ENCODE measurements at places on chromosomes 5 and 9.

- DNase-seq: peak; percentile 54
These were observed 4.0 kb downstream of the ETF1 start for GRCh38 chr5:138538943-138539627.

DNA sequence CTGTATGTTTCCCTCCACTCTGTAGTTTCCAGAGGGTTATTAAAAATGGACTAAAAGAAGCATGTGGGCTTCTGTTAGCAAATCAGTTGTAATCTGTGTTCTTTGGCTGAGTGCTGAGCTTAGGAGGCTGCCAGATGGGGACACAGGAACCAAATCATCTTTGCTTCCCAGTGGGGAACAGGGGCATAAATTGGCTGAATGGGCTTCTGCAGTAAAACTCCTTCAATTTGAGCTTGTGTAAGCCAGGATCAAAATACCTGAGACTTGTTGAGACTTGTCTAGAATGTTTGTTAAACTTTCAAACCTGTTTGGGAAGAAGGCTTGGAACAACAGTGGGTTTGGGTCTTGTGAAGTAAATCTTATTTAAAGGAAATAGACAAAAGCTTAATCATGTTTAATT lies 32.2 kb upstream of the TNFAIP8 start:
- peak; percentile 45 for DNase-seq

DNA sequence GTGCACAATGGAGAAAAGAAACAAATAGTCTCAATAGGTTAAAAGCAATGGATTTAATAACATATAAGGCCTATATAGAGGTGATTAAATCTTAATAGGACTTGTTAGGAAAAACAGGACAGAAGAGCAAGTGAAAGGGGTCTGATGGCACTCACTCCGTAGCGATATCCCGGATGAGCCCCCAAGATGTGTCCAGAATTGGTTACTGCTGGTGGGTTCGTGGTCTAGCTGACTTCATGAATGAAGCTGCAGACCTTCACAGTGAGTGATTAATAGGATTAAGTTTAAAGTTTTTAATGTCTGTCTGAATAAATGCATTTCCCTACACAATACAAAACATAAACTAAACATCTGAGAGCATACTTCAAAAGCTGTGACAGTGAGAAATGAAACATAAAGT lies 110.4 kb upstream of the FAM174A start:
- DNase-seq: no peak

- no peak for DNase-seq
These were observed 486.8 kb downstream of the PSAT1 start for GRCh38 chr9:78783743-78784142.

GRCh38 chr5:139652788-139653241 lies 4.7 kb downstream of the CXXC5 start:
- no peak for DNase-seq

- peak; percentile 49 for DNase-seq
These were observed 16.7 kb upstream of the SLC25A51 start for GRCh38 chr9:37920471-37921167.

DNA sequence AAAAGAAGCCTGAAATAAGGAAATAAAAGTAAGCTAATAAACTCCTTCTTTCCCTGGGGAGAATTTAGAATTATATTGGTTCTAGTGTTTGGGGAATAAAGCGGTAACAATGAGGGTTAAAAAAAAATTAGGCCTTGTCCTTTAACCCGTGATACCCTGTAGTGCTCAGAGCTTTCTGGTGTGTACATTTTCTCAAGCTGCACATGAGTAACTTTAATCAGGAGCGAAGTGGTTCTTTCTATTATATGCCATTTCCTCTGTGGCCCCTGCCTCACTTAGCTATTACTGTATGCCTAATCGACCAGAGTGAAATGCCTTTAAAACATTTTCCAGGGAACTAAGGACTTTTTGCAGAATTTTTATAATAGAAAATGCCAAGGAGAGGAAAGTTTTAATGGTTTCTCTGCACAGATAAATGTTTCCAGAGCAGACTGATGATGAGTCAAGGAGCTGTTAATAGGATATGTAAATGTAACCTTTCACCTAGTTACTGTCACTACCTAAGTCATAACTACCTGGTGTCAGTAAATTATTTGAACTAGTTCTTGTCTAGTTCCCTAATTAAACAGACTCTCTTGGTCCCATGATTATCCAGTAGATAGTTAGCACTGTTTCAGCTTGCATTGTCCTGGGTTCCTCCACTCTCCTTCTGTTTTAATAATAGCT lies 7.6 kb downstream of the PAM start:
- no peak for DNase-seq

DNA sequence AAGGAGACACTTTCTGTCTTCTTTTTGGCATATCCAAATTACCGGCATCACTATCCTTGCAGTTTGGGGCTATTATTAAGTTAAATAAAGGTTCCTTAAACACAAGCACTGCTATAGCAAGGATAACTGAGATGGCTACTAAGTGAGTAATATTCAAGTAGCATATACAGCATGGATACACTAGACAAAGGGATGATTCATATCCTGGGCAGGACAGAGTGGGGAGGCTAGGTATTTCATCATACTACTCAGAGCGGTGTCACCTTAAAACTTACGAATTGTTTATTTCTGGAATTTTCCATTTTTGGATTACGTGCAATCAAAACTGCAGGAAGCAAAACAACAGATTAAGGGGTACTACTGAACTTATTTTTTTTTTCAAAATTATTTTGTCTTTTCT lies 54.1 kb downstream of the FER start:
- no peak for DNase-seq

- no peak for DNase-seq
These were observed 270.0 kb downstream of the ADAMTSL1 start for GRCh38 chr9:18743971-18744370.

DNA sequence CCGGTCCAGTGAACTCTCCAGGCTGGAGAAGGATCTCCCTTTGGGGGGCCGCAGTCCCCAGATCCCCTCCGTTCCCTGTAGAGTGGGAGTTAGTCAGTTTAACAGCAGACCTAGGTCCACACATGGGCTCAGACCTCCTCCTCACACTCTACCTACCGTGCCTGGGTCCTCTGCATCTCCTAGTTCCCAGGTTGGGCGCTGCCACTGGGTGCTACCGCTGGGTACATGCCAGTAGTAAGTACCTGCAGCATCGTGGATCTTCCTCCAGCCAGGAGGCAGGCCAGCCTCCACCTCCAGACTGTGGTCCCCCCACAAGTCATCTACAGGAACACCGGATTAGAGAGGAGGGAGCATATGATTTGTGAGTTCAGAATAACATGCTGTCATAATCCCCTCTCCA lies 802 bp downstream of the APBB3 start:
- no peak for DNase-seq

GRCh38 chr5:140262839-140263238 lies 40.1 kb downstream of the PFDN1 start:
- no peak for DNase-seq

DNA sequence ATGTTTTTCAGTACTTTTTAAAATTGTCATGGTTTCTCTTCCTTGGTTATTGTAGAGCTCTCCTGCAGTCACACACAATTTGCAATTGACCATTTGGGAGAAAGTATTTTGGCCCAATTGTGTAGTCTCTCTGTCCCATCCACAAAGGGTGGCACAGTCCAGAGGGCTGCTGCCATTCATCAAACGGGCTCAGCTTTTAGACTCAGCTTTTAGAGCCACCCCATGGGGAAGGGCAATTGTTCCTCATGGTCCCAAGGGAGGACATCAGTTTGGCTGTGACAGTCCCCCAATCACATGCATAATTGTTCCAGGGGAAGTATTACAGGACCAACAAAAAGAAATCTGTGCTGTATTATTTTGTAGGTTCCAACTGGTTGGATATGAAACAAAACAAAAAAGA lies 207.6 kb downstream of the ZNF462 start:
- DNase-seq: no peak

GRCh38 chr5:180109920-180110319 lies 38.4 kb upstream of the RNF130 start:
- DNase-seq: no peak

DNA sequence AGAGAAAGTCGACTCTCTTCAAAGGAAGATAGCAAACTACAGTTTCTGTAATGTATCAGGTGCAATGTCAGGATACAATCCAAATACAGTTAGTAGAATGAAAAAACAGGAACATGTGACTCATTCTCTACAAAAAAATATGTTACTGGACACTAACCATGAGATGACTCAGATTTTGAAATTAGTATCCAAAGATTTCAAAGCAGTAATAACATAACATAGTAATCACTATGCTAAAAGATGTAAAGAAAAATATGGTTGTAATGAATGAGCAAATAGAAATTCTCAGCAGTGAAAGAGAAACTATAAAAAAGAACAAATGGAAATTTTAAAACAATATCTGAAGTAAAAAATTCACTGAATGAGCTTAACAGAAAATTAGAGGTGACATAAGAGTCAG lies 42.3 kb downstream of the SHOC1 start:
- no peak for DNase-seq

DNA sequence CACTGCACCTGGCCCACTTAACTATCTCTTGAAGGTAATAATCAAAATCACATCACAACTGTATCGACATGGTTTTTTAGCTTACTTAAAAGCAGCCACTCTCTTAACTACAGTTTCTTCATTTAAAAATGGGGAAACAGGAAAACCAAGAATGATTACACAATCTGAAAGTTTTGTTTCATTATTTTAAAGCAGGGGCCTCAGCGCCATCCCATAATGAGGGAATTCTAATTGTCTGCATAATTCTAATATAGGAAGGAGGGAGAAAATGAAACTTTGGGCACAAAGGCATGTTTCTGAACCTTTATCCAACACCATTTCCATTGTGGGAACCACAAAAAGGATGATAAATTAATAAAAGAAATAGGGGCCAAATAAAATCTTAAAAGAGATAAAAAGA lies 7.6 kb downstream of the HACD4 start:
- DNase-seq: no peak

GRCh38 chr5:131679911-131680310 lies 44.9 kb upstream of the RAPGEF6 start:
- peak; percentile 11 for DNase-seq

DNA sequence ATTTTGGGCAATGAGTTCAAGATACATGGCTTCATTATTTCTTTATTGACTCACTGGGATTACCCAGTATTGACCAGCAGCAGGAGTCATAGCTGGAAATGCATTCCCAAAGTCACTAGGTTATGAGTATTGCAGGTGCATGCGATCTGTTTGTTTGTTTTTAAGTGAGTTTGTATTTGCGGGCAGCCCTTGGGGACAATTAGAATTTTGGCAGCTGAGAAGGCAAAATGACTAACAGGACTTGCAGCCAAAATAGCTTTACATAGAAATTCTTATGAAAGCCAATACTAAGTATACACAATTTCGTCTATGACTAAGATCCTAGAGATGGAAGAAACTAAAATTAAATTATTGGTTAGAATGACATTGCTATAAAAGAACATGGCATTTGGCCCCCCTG lies 18.1 kb upstream of the RGMB start:
- no peak for DNase-seq

DNA sequence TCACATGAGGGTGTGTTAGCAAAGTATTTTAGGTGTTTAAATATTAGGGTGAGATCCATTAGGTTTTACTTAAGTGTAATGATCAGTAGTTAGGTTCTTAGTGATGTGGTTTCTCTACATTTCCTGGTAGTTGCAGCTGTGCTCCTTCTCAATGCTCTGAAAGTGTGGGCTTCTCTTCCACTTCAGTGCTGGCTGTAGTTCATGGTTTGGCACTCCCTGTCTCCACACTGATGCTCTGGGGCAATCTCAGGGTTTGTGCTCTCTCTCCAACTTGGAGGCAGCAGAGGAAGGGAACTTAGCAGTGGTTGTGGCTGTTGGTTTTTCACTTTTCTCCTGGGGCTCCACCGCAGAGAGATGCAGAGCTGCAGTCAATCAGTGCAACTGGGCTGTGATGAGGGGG lies 507.5 kb downstream of the TMEM232 start:
- DNase-seq: no peak

DNA sequence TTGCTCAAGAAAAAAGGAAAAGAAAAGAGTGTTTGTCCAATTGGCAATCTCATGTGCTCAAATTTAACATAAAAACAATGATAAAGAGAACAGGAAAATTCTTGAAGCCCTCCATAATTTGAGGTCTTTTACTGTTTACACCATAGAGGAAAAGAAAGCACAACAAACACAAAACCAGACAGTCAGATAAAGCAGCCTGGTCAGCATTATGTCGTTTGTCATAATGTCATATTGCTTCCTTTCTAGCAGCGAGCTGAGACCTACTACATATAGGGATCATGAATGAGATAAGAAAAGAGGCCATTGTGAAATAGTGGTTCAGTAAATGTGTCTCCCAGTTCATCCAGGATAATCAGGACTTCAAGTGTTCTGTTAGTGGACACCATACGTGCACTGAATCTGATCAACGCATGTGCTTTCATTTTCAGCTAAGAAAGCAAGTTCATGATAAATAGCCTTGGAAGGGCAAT lies 64.7 kb upstream of the SELENOP start:
- peak; percentile 20 for DNase-seq

- no peak for DNase-seq
These were observed 1146.3 kb downstream of the MAT2B start for GRCh38 chr5:164651546-164652275.

DNA sequence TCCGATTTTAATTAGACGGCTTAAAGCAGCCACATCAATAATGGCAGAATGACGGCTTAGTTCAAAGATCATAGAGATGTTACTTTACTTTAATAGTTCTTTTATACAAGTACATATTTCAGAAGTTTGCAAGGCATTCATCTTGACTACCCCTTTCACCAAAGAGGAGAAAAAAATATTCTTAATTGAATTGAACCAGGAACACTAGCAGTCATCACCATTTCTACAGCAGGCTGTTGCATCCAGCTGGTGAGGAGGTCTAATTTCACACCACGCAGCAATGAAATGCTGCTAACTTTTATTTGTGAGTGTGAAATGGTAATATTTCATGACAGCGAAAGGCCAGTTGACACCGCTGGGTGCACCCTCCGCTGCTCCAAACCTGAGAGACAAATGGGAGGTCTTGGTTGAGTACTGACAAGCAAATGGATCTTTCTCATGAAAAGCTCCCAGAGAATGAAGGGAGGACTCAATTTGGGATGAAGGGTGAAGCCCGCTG lies 322.2 kb downstream of the GLIS3 start:
- DNase-seq: no peak

Measured in hematopoietic multipotent progenitor cell treated with erythropoietin and hydrocortisone succinate and interleukin-3 and kit ligand, for 8 days (in vitro differentiated cells).